T-helper 2 cell (primary cell): ENCODE measurements at places on chromosomes 4 and X.

DNA sequence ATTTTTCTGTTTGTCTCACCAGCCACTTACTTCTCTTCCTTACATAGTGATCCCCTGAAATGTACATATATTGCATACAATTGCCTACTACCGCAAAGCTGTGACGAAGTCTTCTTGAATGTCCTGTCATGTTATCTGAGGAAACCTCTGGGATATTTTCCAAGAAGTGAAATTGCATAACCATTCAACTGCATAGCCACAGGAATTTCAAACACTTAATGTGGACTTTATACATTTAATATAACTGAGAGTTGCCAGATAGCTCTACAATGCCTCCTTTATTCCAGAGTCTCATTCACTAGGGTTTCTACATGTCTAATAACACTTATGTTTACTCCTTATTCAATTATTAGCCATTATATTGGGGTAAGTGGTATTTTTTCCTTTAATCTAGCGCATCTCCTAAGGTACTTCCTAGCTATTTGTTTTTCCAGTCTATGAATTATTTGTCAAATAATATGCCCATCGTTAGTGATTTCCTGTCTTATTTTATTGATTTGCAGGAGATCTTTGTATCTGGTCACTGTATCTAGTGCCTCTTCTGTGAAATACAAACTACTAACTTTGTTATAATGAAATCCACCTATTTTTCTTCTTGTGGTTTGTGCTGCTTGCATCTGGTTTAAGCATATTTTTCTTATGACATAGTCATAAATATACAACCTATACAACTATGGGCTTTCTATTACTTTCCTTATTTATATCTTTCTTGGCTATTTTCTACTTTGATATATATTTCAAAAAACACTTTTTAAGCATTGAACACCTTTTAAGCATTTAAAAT lies 69.2 kb upstream of the GRID2 start:
- DNase-seq: no peak

DNA sequence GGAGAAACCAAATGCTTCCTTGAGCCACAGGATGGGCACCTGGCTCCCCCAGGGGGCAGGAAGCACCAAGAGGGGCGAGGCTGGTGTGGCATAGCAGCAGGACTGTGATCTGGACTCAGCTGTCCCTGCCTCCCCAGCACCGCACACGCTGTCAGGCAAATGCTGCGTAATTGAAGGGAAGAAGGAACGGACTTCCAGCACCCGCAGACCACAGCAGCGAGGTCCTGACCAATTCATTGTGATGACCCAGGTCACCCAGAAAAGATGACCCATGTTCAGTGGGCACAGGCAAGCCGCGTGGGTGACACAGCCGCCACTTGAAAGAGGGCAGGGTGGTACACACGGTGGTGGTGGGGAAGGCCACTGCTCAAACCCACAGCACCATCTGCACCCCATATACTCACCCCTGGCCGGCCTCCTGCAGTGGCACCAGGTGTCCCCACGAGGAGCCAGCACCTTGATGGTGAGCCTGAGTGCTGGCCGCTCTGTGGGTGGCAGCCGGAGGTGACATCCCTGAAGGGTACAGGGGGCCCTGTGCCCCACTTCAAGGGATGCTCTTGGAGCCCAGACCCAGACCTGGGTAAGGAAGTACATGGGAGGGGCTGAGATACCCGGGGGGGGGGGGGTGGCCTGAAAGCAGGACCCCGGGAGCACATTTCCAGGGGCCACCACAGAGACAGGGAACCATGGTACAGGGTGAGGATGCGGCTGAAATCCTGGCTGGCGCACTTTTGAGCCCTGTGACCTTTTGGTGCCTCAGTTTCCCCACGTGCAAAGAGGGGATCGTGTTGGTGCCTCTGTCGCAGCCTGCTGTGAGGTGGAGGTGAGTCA lies 11.5 kb downstream of the NAT8L start:
- no peak for DNase-seq

DNA sequence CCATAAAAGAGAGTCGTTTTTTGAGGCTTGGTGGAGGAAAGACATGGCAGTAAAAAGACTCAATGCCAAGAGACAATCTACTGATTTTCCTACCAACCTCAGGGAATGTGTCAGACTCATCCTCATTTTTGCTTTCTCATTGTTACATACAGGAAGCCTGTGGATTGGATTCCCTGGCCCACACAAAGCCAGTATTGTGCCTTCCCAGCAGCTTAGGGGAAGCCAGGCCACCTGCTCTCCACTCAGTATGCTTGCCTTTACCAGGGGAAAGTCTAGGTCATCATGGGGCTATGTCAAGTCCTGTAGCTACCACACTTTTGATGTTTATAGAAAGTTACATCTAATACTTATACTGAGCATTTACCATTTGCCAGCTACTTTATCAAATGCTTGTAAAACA lies 11.0 kb downstream of the BMX start:
- DNase-seq: no peak

GRCh38 chr4:88522702-88523324 lies 763 bp downstream of the PYURF start:
- peak; percentile 6 for DNase-seq

DNA sequence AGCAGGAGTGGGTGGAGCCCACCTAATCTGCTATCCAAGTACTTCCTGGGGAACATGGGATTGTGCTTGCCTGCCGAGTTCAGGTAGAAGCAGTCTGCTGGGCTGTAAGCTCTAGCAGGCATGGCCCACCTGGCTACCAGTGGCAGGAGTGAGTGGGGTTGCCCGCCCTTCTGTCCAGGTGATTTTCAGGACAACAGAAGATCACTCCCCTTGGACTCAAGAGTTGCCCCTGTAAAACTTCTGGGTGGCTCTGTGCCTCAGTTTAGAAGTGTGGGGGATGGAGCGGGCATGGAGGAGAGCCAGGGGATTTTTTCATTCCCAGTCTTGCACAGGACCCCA lies 43.5 kb downstream of the NDST3 start:
- no peak for DNase-seq
